ENCODE measurements at places on chromosomes 12 and 14.
A peak's percentile ranks its signal among the peaks of the same experiment; 100 is the strongest.

DNA sequence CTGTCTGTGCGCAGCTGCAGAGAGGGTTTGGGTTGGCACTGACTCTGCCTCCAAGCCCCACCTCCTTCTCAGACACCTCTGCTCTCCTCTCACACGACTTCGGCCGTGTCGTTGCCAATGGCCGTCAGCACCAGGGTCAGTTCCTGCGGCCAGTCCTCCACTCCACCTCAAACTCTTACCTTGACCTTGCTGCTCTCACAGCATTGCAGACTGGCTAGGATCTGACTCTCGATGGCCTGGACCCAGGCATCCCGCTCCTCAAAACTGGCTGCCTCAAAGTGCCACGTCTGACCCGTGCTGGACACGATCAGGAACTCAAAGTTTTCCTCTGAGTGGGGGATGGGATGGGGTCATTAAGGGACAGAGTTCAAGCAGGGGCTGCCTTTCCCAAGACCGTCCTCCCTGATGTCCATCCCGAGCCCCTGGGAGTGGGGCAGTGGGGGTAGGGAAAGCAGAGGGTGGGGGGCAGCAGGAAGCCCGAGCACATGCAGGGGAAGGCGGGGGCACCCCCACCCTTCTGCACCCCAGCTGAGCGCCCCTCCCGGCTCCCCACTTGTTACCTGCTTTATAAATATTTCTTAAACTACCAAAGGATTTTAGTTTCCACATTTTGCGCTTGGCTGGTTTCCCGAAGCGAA lies 10.7 kb downstream of the AGAP2 start:
- DNase-seq: no peak

- DNase-seq: no peak
Measured at GRCh38 chr14:101001311-101002069, 98.0 kb upstream of the RTL1 start.

DNA sequence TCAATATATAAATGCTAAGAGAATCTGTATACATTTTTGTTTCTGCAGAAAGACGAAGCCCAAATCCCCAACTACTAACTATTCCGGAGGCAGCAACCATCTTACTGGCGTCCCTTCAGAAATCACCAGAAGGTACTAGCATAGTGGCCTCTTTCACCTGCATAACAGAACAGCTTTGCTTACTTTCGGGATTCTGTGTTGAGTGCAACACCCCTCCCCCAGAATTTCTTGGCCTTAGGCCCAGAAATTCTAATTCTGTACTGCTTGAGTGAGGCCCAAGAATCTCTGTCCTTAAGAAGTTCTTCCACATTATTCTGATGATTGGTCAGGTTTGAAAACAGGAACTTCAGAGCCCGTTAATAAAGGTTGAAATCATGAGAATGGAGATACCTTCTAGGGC lies 2.9 kb downstream of the SPX start:
- peak; percentile 6 for DNase-seq

- DNase-seq: no peak
Measured at GRCh38 chr12:78865516-78865915, 942 bp downstream of the SYT1 start.

DNA sequence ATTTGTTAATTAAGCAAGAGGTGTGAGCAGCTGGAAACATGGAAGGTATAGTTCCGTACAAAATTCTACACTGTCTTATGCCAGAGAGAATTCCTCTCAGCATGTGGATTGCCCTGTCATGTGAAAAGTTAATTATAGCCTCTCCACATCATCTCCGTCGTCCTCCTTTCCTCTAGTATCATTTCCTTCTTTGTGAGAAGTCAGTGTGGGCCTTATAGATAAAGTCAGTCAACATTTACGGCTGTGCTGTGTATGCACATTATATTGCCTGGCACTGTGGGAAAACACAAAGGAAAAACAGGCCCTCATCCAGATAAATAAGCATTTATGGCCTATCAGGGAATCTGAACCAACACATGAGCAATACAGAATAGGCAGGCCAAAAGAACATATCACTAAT lies 236.6 kb downstream of the SEC23A start:
- no peak for DNase-seq

DNA sequence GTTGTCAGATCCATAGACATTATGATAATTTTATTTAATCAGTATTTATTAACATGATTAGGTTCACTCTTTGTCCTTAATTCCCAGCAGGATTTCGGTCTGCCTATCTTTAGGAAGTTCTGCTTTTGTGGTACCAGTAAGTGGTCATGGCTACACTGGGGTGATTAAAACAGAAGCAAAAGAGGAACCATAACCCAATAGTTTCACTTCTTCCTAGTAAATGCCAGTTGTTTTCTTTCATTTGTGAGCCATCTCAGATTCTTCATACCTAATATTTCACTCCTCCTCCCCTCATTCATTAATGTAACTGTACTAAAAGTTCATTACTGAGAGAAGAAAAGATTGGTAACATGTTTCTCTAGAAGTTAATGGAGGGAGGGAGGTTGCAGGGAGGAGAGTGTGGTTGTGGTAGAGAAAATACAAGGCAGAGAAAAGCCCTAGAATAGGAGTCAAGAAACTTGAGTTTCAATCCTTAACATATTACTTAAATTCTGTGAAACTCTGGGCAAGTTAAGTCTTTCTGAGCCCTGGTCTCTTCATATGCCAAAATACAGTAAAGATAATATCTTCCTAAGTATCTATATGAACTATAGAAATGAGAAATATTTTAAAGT lies 101.2 kb downstream of the PEBP1 start:
- no peak for DNase-seq

DNA sequence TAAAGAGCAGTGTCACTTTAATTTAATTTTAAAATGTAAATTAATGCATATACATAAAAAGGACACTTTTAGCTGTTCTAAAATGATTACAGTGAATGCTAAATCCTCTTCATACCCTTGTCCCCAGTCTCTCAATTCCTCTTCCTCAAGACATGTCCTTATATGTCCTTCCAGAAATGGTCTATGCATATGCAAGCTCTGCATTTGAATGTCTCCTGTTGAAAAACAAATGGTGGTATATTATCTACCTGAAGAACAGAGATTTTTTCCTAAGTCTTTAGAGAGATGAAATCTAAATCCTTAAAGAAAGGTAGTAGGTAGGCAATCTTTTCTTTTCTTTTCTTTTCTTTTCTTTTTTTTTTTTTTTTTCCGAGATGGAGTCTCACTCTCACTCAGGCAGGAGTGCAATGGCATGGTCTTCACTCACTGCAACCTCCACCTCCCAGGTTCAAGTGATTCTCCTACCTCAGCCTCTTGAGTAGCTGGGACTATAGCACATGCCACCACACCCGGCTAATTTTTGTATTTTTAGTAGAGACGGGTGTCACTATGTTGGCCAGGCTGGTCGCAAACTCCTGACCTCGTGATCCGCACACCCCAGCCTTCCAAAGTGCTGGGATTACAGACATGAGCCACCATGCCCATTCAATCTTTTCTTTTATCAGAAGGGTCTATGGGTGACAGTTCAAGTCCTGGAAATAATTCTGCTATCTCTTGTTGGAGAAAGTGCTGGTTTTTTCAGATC lies 180.5 kb downstream of the PRKCH start:
- no peak for DNase-seq

GRCh38 chr12:104456950-104457745 lies 400 bp downstream of the CHST11 start:
- DNase-seq: no peak

GRCh38 chr14:52995998-52996397 lies 45.1 kb upstream of the FERMT2 start:
- DNase-seq: no peak

- DNase-seq: peak; percentile 3
Measured at GRCh38 chr12:9049520-9050133, 60.3 kb downstream of the KLRG1 start.

GRCh38 chr14:33848706-33849454 lies 102.0 kb downstream of the EGLN3 start:
- peak; percentile 55 for DNase-seq

- DNase-seq: no peak
Measured at GRCh38 chr12:67794161-67794560, 145.6 kb downstream of the DYRK2 start.

GRCh38 chr14:65359503-65359902 lies 53.0 kb upstream of the FUT8 start:
- no peak for DNase-seq

- DNase-seq: no peak
Measured at GRCh38 chr14:62103464-62103863, 341.2 kb downstream of the SNAPC1 start.

DNA sequence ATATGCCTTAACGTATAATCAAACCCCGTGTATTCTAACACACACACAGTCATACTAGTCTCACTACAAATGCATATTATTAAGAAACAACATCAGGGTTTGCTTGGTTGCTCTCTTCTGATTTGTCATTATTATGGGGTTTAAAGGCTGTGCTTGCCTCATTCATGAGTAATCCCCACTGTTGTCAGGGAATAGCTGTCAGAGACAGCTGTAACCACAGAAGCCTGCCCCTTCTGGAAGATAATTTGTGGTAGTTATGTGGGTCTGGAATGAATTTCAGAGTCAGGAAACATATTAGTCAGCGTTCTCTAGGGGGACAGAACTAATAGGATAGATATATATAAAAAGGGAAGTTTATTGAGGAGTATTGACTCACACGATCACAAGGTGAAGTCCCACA lies 456.9 kb upstream of the TMEM132C start:
- DNase-seq: no peak

- DNase-seq: no peak
Measured at GRCh38 chr14:95352481-95352880, 32.8 kb upstream of the CLMN start.

- peak; percentile 66 for DNase-seq
Measured at GRCh38 chr14:91257328-91258010, 13.0 kb upstream of the GPR68 start.

- DNase-seq: no peak
Measured at GRCh38 chr12:105229371-105229770, 6.6 kb downstream of the APPL2 start.

Data from C1 segment of cervical spinal cord (tissue), 14 donors.